Hematopoietic multipotent progenitor cell (in vitro differentiated cells): ENCODE measurements at places on chromosomes 3 and 15.
A peak's percentile ranks its signal among the peaks of the same experiment; 100 is the strongest.

- DNase-seq, result no peak
Observed at GRCh38 chr3:194287374-194287773, 63.8 kb downstream of the CPN2 start.

DNA sequence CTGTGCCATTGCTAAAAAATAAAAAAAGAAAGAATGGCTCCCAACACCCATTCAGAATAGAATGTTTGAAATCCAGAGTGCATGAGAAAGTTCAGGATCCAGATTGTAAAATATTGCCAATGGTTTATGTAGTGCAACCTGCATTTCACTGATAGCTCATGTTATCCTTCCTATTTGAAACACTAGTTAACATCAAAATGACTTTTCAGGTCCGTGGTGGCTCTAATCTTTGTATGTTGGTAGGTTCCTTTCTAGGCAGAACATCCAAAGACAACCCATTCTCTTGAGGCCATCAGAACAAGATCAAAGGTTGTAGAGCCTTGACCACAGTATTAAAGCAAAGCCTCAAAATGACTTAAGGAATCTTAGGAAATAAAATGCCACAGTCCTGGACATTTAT, 51.0 kb downstream of the PLCL2 start:
- DNase-seq, result no peak

GRCh38 chr3:63333815-63334214, 55.7 kb downstream of the SYNPR start:
- DNase-seq, result no peak

DNA sequence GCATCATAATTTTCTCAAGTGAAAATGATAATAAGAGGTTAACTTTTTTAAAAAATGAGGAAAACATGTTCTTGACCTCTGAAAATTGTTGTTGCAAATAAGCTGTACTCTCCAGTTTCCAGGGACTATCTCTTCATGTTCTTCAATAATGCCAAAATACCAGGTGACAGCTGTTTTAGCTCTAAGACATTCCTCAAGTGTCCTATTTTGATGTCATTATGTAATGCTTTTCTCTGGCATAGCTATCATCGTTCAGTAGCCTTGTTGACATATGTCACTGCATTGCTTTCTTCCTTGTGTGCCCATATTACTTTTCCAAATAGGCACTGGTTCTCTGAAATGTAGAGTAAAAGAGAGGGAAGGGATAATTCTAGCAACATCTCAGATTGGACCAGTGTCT, 5.7 kb upstream of the FILIP1L start:
- no peak for DNase-seq

GRCh38 chr3:48433472-48434118, 3.7 kb upstream of the PLXNB1 start:
- DNase-seq, result no peak

DNA sequence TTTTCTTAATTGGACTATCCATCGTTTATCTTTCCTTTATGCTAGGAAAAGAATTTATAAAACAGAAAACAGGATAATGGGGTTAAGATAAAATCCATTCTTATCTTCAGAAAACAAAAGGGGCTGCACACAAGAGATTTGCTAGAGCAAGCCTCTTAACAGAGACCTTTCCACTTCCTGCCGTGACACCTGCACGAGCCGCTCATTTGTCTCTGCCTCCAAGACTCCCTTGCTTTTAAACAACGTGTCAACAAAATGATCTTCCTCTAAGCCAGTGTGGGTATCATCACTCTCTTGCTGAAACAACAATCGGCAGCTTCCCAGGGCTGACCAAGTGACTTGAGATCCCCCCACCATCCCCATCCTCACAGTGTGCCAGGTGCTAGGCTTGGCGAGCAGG, 33.1 kb downstream of the GABRB3 start:
- DNase-seq, result no peak

GRCh38 chr3:161423911-161424522, 52.7 kb upstream of the SPTSSB start:
- DNase-seq, result peak; percentile 11

- DNase-seq, result no peak
Observed at GRCh38 chr15:25846377-25846776, 16.8 kb downstream of the ATP10A start.

DNA sequence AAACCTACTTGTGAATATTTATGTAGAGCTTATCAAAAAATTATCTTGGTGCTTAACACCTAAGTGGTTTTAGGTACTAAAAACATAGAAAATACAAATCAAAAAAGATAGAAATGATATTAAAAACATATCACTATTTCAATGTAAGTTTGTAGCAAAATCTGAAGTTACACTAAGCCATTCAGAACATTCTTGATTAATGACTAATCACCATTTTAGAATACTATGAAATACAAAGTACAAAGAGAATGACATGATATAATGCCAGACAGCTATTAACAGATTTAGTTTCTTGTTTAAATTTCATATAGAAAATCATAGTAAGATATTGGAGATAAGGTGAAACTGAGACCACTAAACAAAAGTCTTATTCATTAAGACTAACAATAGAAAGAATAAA, 169.7 kb upstream of the AGTR1 start:
- DNase-seq, result no peak

DNA sequence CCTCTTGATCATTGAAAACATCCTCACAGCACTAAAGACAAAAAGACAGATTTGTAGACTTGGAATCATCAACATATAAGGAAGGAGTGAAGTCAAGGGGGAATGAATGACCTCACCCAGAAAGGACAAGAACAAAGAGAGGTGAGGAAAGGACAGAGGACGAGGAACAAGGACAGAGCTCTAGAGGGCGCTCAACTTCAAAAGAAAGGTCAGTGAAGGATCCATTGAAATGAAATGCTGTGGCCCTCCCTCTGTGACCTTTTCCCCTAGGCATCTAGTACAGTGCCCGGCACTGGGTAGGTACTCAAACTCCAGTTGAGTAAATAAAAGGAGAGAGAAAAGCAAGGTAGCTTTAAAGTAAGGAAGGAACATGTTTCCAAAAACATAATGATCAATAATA, 2.6 kb downstream of the ATP8B4 start:
- DNase-seq, result peak; percentile 67

DNA sequence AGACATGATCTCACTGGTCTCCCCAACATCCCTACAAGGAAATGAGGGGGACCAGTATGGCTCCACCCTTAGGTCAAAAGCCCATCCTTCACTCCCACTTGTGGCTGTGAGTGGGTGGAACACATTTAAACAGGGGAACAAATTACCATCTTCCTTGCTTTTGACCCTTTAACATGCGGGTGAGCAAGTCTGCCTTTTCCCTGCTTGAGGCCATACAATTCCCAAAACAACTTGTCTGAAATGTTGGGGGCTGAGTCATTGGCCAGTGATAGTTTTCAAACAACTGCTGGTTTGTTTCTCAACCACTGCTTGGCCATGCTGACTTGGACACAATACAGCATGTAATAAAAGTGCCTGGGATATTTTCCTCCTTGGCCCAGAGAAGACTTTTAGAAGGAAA, 39.6 kb downstream of the COL8A1 start:
- DNase-seq, result no peak

GRCh38 chr15:74170071-74170844, 3.3 kb upstream of the ISLR start:
- no peak for DNase-seq

DNA sequence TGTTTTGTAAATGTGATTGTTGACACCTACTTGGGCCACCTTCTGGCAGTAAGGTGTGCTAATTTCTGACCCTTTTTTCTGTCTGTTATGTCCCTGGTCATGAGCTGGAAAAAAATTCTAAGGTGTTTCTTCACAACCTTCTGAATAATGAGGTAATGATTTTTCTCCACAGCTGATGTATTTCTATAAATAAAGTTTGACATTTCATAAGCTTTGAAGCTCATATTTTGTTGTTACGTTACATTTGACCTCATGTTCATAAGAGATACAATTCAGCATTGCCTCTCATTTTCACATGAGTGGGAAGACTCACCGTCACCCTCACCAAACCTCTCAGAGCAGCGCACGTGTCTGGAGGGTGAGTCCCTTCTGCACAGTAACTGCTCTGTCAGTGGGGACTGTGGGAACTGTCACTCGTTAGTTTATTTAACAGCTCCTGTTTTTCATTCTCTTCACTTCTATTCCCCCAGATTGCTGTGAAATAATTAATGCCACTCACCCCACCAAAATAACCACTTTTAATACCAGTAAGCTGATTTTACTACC, 140.9 kb downstream of the PLCL2 start:
- no peak for DNase-seq

GRCh38 chr3:11140030-11140712, 14.1 kb upstream of the HRH1 start:
- DNase-seq, result no peak

DNA sequence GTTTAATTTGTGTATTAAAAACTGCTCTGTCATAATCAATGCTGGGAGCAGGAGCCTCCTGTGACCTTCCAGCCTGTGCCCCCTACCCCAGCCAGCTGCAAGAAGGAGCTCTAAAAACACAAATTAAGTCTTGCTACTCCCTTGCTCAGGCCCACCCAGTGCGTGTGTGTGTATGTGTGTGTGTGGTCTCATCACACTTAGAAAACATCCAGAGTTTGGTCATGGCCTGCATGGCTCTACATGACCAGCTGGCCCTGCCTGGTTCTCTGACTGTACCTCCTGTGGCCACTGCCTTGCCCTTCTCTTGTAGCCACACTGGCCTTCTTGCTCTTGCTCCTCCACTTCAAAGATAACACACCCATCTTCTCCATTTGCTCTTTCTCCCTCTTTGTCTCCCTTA, 13.7 kb downstream of the P2RY14 start:
- DNase-seq, result no peak

DNA sequence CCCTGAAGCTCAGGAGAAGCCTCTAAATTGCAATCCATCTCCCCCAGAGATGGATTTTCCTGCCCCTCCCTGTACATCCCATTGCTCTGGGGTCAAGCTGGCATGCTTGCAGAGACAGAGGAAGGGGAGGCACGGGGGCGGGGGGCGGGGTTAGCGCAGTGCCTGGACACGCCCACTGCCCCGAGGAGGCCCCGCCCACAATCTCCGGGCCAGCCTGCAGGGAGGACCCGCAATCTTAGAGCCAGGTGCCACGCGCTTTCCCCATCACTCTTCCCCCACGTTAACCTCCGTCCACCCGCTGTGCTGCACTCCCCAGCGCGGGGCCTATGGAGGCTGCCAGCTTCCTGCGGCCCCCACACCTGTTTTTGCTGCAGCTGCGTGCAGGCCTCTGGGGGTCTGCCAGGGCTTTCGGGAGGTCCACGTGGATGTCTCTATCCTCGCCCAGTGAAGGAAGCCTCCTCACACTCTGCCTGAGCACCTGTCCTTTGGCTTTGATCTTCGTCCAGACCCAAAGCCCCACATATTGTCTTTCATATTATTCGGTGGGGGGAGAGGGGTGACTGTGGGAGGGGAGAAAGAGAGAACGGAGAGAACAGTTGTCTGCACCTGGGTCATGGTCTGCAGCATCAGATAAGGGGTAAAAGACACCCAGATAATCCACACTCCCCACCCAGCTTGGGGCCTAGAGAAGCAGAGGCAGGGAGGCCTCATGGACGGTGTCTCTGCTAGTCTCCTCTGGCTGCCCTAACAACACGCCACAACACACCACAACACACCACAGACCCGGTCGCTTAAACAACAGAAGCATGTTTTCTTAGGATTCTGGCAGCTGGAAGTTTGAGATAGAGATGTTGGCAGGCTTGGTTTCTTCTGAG, 118.0 kb upstream of the MEF2A start:
- DNase-seq, result no peak

GRCh38 chr3:27791956-27792355, 69.8 kb upstream of the EOMES start:
- DNase-seq, result no peak
